HFFc6 (cell line): ENCODE measurements at places on chromosomes 11 and 22.

- DNase-seq = no peak
Observed at GRCh38 chr22:44220727-44221680, 40.3 kb downstream of the PARVG start.

DNA sequence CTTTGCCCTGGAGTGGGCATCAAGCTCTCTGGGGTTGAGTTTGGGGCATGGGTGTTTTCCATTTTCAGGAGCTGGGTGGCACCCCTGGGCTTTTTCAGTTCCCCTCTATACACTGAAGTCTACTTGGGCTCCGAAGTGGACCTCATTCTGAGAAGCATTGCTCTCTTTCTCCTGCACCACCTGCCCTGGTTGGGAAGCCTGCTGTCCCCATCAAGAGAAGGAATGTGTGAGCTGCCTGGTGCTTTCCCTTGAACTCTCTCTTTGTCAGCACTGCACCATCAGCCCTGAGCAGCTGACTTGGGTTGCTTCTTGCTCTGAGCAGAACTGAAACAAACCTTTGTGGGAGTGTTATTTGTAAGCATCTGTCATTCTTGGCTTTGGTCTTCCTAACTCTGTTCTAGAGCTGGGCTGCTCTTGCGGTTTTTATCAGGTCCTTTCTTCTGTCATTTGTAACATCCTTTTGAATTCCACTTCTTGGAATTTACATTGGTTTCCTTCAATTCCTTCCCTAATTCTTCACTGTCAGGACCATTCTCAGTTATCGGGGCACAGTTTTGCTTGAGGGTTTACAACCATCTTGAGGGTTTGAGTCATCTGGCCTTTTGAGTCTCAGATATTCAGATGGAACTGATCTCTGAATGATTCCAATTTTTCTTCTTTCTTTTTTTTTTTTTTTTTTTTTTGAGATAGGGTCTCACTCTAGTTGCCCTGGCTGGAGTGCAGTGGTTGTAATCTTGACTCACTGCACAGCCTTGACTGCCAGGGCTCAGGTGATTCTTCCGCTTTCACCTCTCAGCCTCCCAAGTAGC is 20.5 kb downstream of the UBE2L3 start:
- DNase-seq = peak; percentile 64

DNA sequence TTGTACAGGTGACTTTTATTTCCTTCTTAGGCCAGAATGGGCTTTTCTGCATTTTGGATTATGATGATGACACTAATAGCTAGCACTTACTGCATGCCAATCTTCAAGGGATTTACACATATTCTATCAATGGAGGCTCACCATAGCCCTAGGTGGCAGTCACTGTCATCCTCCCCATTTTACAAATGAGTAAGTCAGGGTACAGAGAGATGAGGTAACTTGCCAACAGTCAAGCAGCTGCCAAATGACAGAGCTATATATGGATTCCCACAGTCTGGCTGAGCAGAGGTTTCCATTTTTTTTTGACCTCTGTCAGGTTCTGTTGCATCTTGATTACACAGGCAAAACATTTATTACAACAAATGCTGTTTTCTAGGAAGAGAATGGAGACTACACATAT is 23.8 kb upstream of the C11orf96 start:
- no peak for DNase-seq

DNA sequence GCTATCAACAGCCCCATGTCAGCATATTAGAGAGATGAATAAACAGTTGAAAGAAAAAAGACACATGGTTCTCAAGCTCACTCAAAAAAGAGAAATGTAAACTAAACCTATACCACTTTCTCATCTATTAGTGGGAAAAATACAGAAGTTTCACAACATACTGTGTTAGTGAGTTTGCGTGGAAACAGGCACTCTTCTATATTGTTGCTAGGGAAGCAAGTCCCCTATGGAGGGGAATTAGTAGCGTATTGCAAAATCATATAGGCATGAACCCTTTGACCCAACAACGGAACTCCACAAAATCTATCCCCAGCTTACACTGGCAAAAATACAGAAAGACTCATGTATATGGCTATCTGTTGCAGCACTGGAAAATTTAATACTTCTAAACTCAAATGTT is 14.2 kb upstream of the RFPL2 start:
- DNase-seq = no peak

- no peak for DNase-seq
Observed at GRCh38 chr22:29517215-29517908, 36.2 kb downstream of the THOC5 start.
